ENCODE measurements at places on chromosomes 2 and 18. TPM values are rescaled to one million over a fixed set of nuclear protein-coding genes. Genes with fewer than 3 reads are reported as not detected.

DNA sequence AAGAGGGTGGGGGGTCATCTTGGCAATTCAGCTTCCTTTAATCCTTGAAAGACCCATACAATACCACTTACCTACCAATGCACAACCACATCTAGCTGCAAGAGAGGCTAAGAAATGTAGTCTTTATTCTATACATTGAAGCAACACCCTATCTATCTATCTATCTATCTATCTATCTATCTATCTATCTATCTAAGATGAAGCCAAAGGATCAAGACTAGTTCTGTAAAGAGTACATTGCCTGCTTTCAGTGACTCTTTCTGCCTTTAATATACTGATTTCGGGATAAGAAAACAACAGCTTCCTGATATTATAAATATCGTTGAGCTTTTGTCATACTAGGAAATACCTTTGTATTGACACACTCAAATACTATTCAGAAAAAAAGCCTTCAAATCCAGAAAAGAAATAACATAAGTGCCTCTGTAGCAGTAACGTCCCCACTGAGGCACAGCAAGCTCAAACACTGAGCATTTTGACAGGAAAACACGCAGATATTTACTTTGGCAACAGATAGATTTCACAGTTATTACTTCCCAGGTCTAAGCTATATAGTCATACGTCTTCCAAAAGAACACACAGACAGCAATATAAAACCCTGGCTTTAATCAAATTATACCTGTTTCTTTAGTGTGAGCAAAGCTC, 139.4 kb upstream of the SERTAD2 start:
- no peak overlapping the region for H3K4me3 ChIP-seq
- no peak for DNase-seq
- no peaks in the 10 kb centered on the region for H3K27me3 ChIP-seq
- no peak overlapping the region for H3K27ac ChIP-seq
- H3K36me3 ChIP-seq: no peaks in the 10 kb centered on the region

Gene DNAH6
- not detected for total RNA-seq

GRCh38 chr18:26091047-26091630, 726 bp upstream of the SS18 start:
- peak; percentile 90 for DNase-seq
- H3K4me3 ChIP-seq: peak overlapping the region; percentile 91
- H3K4me1 ChIP-seq: peaks cover 15% of the 10 kb centered on the region
- H3K36me3 ChIP-seq: peaks cover 10% of the 10 kb centered on the region

DNA sequence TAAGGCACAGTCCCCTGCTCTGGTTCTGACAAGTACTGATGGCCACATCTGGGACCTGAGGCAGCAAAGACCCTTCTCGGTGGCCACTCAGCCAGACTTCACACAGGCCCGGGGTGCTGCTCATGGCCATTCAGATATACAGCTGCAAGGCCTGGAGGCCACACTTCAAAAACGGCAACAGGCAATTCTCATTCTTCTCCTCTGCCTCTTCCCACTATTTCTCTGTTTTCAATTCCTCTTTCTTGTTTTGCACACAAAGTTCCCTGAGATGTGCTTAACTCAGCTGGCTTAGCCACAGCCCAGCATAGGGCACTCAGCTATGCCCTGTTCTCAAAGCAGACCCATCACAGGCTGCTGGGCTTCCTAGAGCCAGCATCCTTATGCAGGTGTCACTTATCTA, 29.9 kb downstream of the PTPN18 start:
- no peaks in the 10 kb centered on the region for H3K27me3 ChIP-seq
- peaks cover 6% of the 10 kb centered on the region for H3K4me1 ChIP-seq
- H3K27ac ChIP-seq: no peak overlapping the region
- no peak overlapping the region for H3K4me3 ChIP-seq
- H3K36me3 ChIP-seq: no peaks in the 10 kb centered on the region

DNA sequence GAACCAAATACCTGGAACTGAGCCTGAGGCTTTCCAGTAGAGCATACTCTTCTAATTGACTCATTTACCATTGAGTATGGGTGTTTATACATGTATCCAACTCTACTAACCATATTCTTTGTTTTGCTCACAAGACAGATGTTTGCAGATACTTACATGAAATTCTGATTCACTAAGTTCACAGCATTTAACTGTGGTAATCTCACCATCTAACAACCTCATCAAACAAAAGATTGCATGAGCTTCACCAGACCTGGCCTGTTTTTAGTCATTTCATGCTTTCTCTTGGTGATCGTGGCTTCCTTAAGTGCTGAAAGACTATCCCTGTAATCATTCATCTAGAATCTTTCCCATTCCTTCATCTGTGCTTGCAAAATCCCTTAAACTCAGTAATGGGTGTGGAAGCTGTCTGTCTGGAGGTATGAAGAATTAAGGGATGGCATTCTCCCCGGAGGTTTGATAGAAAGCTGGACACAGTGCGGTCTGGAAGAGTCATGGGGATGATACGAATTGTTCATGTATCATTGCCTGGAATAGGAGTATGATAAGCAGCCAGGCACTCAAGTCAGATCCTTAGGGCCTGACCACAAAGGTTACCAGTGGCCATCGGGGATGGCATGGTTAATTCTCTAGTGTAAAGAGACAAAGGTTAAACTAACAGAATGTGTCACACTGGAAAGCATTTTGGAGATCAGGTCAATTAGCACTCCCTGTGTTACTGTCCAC, 42.0 kb upstream of the IL1R1 start:
- peak; percentile 86 for DNase-seq
- H3K36me3 ChIP-seq: no peaks in the 10 kb centered on the region
- H3K4me1 ChIP-seq: peaks cover 33% of the 10 kb centered on the region
- H3K27ac ChIP-seq: peak overlapping the region; percentile 89
- no peaks in the 10 kb centered on the region for H3K27me3 ChIP-seq

Gene EPC2
- total RNA-seq: 20.0 TPM

DNA sequence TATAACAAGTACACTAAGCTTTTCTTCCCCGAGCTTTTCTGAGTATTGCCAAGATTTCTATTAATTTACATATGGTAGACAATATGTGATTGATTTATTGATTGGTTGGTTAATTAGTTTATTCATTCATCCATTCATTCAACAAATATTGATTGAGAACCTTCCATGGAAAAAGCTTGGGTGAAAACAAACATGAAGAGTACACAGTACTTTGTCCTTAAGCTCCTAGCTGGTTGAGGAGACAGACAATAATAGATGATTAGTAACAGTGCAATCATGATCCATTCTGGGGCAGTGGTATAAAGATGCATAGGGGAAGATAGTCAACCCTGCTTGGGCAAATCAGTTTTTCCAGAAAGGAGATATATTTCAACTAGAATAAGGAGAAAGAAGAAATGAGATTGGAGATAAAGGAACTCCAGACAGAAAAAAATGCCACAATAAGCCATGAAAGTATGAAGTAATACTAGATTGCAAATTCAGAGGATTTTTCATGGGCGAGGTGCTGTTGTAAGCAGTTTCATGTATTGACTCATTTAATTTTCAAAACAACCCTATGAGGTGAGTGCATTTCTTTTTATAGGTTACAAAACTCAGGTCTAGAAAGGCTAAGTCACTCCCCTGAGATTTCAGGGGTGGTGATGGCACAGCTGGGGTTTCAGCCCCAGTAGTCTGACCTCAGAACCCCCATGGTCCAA, 129.5 kb downstream of the RND3 start:
- no peak overlapping the region for H3K4me3 ChIP-seq
- no peaks in the 10 kb centered on the region for H3K36me3 ChIP-seq
- no peak overlapping the region for H3K27ac ChIP-seq
- H3K27me3 ChIP-seq: no peaks in the 10 kb centered on the region

GRCh38 chr2:232949016-232949415, 64.0 kb downstream of the NGEF start:
- no peak for DNase-seq
- H3K4me1 ChIP-seq: no peaks in the 10 kb centered on the region
- no peak overlapping the region for H3K27ac ChIP-seq

- no peak overlapping the region for H3K27ac ChIP-seq
- no peak overlapping the region for H3K4me3 ChIP-seq
- H3K36me3 ChIP-seq: no peaks in the 10 kb centered on the region
- no peaks in the 10 kb centered on the region for H3K27me3 ChIP-seq
- DNase-seq: no peak
- H3K4me1 ChIP-seq: no peaks in the 10 kb centered on the region
Measured at GRCh38 chr2:143603846-143604565, 474.8 kb downstream of the ARHGAP15 start.

Gene ERFE
- total RNA-seq: 0.86 TPM

DNA sequence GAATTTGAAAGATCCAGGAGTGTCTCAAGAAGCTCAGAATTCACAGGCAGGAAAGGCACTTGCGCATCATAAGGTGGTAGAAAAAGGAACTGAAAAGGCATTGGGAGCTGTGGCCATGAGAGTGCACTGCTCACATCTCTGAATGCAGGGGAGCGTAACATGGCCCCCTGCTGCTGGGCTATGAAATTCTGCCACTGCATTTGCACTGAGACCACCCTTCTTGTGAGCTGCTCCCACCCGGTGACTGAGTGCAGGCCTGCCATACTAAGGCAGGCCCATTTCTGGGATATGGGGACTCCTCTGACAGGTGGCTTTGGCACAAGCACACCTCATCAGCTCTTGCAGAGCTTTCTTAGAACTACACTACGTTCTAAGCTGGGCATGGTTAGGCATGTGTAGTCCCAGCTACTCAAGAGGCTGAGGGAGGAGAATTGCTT, 25.3 kb upstream of the STARD7 start:
- no peaks in the 10 kb centered on the region for H3K27me3 ChIP-seq
- DNase-seq: no peak
- H3K36me3 ChIP-seq: no peaks in the 10 kb centered on the region
- no peak overlapping the region for H3K4me3 ChIP-seq
